ENCODE measurements at places on chromosomes 11 and 22. TPM values are rescaled to one million over a fixed set of nuclear protein-coding genes. Genes with fewer than 3 reads are reported as not detected.
A peak's percentile ranks its signal among the peaks of the same experiment; 100 is the strongest.

DERL3 gene
- total RNA-seq: 0.10 TPM

TSG101 gene
- 65.6 TPM for total RNA-seq

SLC17A6 gene
- total RNA-seq: not detected

MAJIN gene
- total RNA-seq: not detected

CCDC134 gene
- 16.5 TPM for total RNA-seq

- DNase-seq: no peak
Observed at GRCh38 chr11:64875369-64876228, 2.8 kb downstream of the EHD1 start.

GRCh38 chr11:46296059-46296527, 18.6 kb downstream of the CREB3L1 start:
- no peak for DNase-seq

- no peak for DNase-seq
Observed at GRCh38 chr11:131109790-131110189, 193.5 kb upstream of the SNX19 start.

- DNase-seq: no peak
Observed at GRCh38 chr22:37571258-37571991, 8.5 kb downstream of the LGALS2 start.

- peak; percentile 57 for DNase-seq
Observed at GRCh38 chr22:22914726-22915669, 27.4 kb downstream of the IGLL5 start.

- DNase-seq: no peak
Observed at GRCh38 chr22:37240240-37240940, 3.7 kb downstream of the RAC2 start.

DNA sequence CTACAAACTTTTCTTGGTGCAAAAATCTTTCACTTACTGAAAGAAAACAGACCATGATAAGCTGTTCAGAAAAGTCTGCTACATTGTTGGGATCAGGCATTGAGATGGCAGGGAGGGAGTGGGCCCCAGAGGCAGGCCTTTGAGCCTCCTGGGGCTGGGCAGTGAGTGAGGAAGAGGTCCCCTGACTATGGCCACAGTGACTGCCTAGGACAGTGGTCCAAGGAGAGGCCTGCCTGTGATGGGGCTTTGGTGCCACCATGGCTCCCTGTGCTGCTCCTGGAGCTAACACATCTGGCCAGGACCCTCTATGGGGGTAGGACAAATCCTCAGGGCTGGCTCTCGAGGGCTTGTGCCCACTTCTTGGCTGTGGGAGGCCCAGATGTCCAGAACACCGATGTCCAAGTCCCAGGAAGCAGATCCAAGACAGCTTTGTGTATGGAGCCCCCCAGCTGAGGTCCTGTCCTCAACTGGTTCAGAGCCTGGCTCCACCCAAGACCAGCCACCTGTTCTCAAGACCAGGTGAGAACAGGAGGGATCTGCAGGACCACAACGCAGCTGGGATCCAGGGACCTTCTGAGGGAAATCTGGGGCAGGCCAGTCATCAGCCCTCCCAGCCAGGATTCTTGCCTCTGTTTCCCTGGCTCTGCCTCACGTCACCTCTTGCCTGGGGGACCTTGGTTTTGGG, 36.9 kb downstream of the PPM1F start:
- DNase-seq: no peak
